NCI-H226 (cell line): ENCODE measurements at places on chromosomes 7 and 10.

- peak; percentile 1 for DNase-seq
Observed at GRCh38 chr10:69160809-69161241, 19.2 kb upstream of the SUPV3L1 start.

- no peak for DNase-seq
Observed at GRCh38 chr10:24417053-24417452, 208.1 kb downstream of the KIAA1217 start.

GRCh38 chr7:155825336-155825735 lies 13.1 kb upstream of the SHH start:
- no peak for DNase-seq

DNA sequence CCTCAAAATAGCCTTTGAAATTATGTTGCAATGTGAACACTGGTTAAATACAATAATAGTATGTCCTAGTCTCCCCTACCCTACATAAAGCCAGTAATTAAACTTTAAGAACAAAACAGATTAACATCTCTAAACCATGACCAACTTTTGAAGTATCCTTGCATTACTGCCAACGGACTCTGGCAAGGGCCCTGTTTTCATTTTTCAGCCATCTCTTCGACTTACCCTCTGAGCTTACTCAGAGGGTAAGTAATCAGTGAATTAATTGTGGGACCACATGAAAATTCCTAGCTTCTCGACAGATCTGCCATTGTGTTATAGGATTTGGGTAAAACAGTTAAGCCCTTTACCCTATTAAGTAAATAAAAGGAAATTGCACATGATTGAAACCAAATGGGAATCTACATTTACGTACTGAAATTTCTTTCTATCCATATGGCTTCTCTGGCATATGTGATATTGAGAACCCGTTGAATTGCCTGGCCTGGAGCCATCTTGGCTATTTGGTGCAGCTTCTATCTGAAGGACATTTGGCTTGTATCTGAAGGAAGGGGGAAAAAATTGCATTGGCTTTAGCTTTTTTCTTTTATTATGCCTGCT lies 39.6 kb downstream of the DYNC1I1 start:
- no peak for DNase-seq

- DNase-seq: no peak
Observed at GRCh38 chr7:158037211-158037610, 550.4 kb downstream of the PTPRN2 start.

DNA sequence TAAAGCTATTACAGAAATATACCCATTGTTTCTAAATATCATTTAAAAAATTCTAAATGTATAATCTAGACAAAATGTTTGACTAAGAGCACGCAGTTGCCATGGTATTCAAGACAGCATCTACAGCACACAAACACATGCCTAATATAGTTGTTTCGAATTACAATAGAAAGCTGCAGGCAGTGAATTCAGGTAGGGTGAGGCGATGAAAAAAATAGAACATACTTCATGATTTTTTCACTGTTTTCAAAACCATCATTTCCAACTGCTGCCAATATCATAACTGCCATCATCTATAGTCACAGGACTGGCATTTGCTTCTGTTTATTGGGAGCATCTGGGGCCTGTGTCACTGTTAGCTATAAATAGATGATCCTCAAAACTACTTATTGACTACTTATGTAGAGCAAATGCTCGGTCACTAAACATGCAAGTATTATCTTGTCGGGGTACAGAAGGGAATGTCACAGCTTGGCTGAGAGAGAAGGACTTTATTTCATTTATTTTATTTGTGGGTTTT lies 34.4 kb upstream of the OTUD1 start:
- DNase-seq: no peak
